CD4-positive, alpha-beta memory T cell (primary cell): ENCODE measurements at places on chromosomes 7 and 10. TPM values are rescaled to one million over a fixed set of nuclear protein-coding genes. Genes with fewer than 3 reads are reported as not detected.
A peak's percentile ranks its signal among the peaks of the same experiment; 100 is the strongest.

DNA sequence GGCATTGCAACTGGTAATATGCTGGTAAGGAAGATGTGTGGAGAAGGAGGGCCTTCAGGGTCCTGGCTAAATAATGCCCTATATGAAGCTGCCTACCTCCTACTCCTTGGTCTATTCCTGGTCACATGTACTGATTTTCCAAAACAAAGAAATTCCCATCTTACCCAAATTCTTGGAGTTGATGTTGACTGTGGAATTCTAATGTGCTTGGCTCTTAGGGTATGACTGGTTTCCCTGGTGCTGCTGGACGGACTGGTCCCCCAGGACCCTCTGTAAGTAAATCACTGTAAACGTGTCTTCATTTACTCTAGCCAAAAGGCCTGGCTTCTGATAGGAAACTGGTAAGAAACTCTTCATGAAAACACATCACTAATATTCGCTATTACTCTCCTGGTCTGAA, 27.0 kb downstream of the COL1A2 start:
- no peak overlapping the region for H3K4me3 ChIP-seq
- no peak for DNase-seq
- H3K4me1 ChIP-seq = no peaks in the 10 kb centered on the region
- H3K27ac ChIP-seq = no peak overlapping the region

- no peak overlapping the region for H3K27ac ChIP-seq
- peak overlapping the region; percentile 71 for H3K4me3 ChIP-seq
- no peak for DNase-seq
- H3K4me1 ChIP-seq = peaks cover 31% of the 10 kb centered on the region
- H3K27me3 ChIP-seq = no peaks in the 10 kb centered on the region
Observed at GRCh38 chr10:5888351-5888750, 1.3 kb downstream of the ANKRD16 start.

GRCh38 chr7:126715076-126715475, 537.7 kb downstream of the GRM8 start:
- H3K27me3 ChIP-seq = no peaks in the 10 kb centered on the region
- no peak overlapping the region for H3K27ac ChIP-seq
- DNase-seq = no peak
- H3K4me3 ChIP-seq = no peak overlapping the region
- H3K36me3 ChIP-seq = no peaks in the 10 kb centered on the region

GRCh38 chr10:103204353-103205255, 11.5 kb upstream of the NT5C2 start:
- DNase-seq = no peak
- no peaks in the 10 kb centered on the region for H3K36me3 ChIP-seq
- H3K4me1 ChIP-seq = no peaks in the 10 kb centered on the region
- H3K4me3 ChIP-seq = no peak overlapping the region
- no peaks in the 10 kb centered on the region for H3K27me3 ChIP-seq

- no peak for DNase-seq
- H3K4me3 ChIP-seq = no peak overlapping the region
- no peak overlapping the region for H3K27ac ChIP-seq
- H3K4me1 ChIP-seq = no peaks in the 10 kb centered on the region
- H3K36me3 ChIP-seq = no peaks in the 10 kb centered on the region
Observed at GRCh38 chr7:133575726-133576440, 323.0 kb downstream of the EXOC4 start.

DNA sequence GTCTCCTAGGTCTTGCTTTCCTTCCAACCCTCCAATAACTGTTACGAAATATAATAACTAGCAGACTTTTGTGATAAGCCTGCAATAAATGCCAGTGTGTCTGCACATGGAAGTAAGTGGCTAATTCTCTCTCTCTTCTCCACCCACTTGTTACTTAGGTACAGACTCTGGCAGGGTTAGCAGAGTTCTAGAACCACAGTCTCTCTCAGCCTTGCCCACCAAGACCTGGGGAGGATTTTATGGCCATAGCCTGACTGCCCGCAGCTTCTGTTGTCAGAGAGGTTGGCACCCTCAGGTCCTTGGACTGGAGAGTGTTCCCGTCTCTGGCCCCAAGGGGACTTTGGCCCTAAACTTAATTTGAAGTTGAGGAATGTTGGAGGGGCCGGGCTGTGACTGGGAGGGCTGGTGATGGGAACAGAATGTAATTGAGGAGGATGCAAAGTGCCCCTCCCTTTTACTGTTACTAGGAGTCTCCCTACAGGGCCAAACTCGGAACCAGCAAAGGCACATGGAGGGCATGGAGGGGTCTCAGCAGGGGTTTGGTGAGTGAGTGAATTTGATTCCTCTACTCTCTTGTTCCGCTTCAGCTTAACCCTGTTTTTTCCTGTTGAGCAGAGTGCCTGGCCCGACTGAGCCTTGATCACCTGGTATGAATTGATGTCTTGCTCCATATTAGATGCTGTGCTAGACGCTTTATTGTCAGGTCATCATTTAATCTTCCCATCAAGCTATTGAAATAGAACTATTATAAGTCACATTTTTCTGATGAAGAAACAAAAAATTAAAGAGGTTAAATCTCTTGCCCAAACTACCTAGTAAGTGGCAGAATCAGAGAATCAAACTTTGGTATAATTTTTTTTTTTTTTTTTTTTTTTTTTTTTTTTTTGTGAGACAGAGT, 37.0 kb upstream of the LCOR start:
- no peaks in the 10 kb centered on the region for H3K27me3 ChIP-seq
- H3K4me1 ChIP-seq = no peaks in the 10 kb centered on the region
- H3K27ac ChIP-seq = no peak overlapping the region
- no peaks in the 10 kb centered on the region for H3K36me3 ChIP-seq

DNA sequence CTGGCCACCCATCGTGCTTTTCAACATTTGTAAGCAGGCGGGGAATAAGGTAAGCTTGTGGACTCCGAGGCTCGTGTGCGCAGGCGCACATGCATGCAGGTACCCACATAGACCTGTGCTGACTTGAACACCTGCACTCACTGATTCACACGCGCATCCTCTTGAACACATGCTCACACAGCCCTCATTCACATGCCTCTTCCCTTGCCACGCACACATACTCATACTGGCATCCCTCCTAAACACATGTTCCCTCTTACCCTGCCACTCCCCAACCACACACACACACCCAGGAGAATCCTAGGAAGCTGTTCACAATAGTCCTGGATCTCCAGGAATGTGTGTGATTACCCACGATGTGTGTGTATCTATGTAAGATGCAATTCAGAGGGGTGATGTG, 44.1 kb upstream of the LBX1 start:
- H3K27ac ChIP-seq = no peak overlapping the region
- no peaks in the 10 kb centered on the region for H3K4me1 ChIP-seq
- no peak for DNase-seq
- no peaks in the 10 kb centered on the region for H3K27me3 ChIP-seq
- no peaks in the 10 kb centered on the region for H3K36me3 ChIP-seq
- no peak overlapping the region for H3K4me3 ChIP-seq

GRCh38 chr10:119669975-119670640, 18.9 kb downstream of the BAG3 start:
- peaks cover 10% of the 10 kb centered on the region for H3K4me1 ChIP-seq
- H3K4me3 ChIP-seq = no peak overlapping the region
- no peaks in the 10 kb centered on the region for H3K27me3 ChIP-seq
- no peak overlapping the region for H3K27ac ChIP-seq
- no peak for DNase-seq

DNA sequence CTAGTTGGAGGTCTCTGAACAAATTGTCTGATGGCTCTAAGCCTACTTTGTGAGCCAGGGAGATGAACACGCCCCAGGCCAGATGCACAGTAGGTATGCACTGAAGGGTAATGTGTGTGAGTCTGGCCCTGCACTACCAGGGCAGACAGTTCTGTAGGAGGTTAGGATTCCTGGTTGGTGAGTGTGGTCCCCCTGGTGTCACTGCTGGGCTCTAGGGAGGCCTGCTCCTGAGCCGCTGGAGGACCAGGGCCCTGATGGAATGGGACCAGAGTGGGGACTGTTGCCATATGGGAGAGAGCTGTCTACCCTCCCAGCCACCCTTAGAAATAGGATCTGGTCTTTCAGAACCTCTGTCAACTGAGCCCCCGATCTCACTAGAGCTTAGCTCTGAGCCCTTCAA, 42.0 kb downstream of the CDH23 start:
- H3K4me3 ChIP-seq = no peak overlapping the region
- no peak overlapping the region for H3K27ac ChIP-seq
- no peaks in the 10 kb centered on the region for H3K27me3 ChIP-seq
- H3K36me3 ChIP-seq = no peaks in the 10 kb centered on the region
- no peak for DNase-seq
- H3K4me1 ChIP-seq = no peaks in the 10 kb centered on the region

DNA sequence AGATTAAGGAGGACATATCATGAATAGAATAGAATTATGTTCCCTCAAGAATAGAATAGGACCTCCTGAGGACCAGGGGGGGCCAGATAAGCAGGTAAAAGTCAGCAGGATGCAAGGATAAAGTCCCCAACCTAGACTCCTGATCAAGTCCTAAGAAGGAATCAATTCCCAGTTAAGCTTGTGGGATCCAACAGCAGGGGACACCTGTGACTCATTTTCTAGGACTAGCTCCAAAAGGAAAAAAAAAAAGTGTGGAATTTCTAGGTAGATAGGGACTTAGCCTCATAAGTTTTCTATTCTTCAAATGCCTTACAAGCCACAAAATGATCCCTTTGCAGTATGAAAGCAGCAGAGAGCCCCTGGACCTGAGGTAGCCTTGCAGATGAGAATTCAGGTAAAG, 336.2 kb downstream of the WDR11 start:
- H3K4me1 ChIP-seq = no peaks in the 10 kb centered on the region
- no peaks in the 10 kb centered on the region for H3K36me3 ChIP-seq
- H3K27me3 ChIP-seq = no peaks in the 10 kb centered on the region
- no peak overlapping the region for H3K4me3 ChIP-seq
- no peak for DNase-seq

DNA sequence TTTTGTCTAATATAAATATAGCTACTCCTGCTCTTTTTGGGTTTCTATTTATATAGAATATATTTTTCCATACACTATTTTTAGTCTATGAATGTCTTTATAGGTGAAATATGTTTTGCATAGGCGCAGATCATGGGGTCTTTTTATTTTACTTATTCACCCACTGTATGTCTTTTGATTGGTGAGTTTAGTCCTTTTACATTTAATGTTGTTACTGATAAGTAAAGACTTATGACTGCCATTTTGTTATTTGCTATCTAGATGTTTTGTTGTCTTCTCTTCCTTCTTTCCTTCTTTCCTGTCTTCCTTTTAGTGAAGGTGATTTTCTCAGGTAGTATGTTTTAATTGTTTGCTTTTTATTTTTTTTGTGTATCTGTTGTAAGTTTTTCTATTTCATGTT, 276.8 kb upstream of the CNTNAP2 start:
- no peaks in the 10 kb centered on the region for H3K27me3 ChIP-seq
- no peak for DNase-seq
- H3K36me3 ChIP-seq = no peaks in the 10 kb centered on the region
- H3K27ac ChIP-seq = no peak overlapping the region
- H3K4me1 ChIP-seq = no peaks in the 10 kb centered on the region

DNA sequence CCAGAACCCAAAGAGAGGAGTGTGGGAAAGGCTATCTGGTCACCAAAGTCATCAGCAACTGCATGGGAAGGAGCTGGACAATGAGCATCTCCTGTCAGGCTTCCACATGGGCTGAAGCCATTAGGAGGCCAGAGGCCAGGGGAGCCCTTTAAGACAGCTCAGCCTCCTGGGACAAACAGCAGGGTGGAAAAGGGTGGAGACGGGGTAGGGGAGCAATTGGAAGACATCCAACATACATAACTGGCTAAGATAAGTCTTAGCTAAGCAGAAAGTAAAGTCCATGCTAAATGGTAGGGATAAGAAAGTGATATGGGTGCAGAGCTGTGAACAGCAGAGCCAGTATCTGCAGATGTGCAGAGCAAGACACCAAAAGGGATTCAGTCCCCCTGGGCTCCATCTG, 1.5 kb upstream of the OAT start:
- no peaks in the 10 kb centered on the region for H3K36me3 ChIP-seq
- no peak overlapping the region for H3K27ac ChIP-seq
- no peaks in the 10 kb centered on the region for H3K27me3 ChIP-seq
- H3K4me3 ChIP-seq = no peak overlapping the region
- DNase-seq = no peak

DNA sequence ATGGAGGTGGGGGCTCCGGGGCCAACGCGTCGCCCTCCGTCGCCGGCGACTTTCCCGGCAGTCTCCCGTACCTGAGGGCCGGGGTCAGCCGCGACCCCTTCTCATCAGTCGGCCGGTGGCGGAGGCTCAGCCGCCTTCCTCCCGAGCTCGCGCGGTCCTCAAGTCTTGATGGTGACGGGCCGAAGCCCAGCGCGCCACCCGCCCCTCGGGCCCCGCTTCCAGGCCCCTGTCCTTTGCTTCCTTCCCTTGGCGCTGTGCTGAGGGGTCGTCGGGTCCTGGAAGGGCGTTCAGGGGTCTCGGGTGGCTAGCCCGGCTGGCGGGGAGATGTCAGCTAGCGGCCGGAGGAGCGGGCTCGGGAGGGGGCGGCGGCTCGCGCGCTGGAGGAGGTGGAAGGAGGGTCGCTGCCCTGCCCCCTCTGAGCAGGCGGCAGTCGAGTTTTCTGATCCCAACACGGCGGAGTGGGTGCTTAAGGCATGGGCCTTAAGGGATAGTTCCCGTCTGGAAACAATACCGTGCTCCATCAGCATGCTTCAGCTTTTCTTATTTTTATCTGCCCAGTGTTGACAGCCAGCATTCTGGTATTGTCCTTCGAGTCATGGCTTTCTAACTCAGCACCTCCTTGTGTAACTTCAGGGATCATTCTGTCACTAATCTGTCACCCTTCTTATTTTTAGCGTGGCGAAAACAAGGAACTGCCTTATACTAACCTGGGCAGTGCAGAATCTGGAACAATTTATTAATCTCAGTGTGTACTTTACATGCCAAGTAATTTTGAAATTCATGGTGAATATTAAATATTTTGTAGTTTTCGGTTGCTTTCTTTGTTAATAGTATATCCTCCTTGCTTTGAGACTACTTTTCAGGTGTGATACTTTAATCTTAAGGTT, 748 bp downstream of the PHTF2 start:
- peak overlapping the region; percentile 33 for H3K4me3 ChIP-seq
- H3K4me1 ChIP-seq = peaks cover 75% of the 10 kb centered on the region
- H3K36me3 ChIP-seq = no peaks in the 10 kb centered on the region
- peak; percentile 17 for DNase-seq
- H3K27ac ChIP-seq = peak overlapping the region; percentile 80

GNB2 gene
- 144 TPM for total RNA-seq

PILRB gene
- total RNA-seq = 104 TPM

LIPN gene
- not detected for total RNA-seq

AS3MT gene
- 2.3 TPM for total RNA-seq

ITGB8 gene
- 0.12 TPM for total RNA-seq
